Lung (tissue), 17 donors: ENCODE measurements at places on chromosomes 5 and 9. TPM values are rescaled to one million over a fixed set of nuclear protein-coding genes. Genes with fewer than 3 reads are reported as not detected.

TMEM174 gene
- not detected for total RNA-seq

IL4 gene
- not detected for total RNA-seq

ZBTB6 gene
- total RNA-seq, result 16.6 TPM

EGR1 gene
- total RNA-seq, result 26.3 TPM

INSL6 gene
- not detected for total RNA-seq

DEPDC1B gene
- 3.1 TPM for total RNA-seq

DRD1 gene
- 0.83 TPM for total RNA-seq

PIP5K1B gene
- total RNA-seq, result 20.4 TPM

LHX6 gene
- 3.2 TPM for total RNA-seq

SAXO1 gene
- total RNA-seq, result 0.54 TPM

FOXI1 gene
- total RNA-seq, result not detected

OR1Q1 gene
- not detected for total RNA-seq

STING1 gene
- total RNA-seq, result 204 TPM

PCDHGB5 gene
- 10.0 TPM for total RNA-seq

BSPRY gene
- 8.8 TPM for total RNA-seq

PRUNE2 gene
- total RNA-seq, result 18.1 TPM

OR13F1 gene
- not detected for total RNA-seq

GLE1 gene
- 24.7 TPM for total RNA-seq

ZFP37 gene
- total RNA-seq, result 2.4 TPM

ITK gene
- 3.4 TPM for total RNA-seq

PTGER4 gene
- total RNA-seq, result 33.6 TPM

SPINK7 gene
- not detected for total RNA-seq

PCDHGA5 gene
- 2.9 TPM for total RNA-seq

PRDM12 gene
- total RNA-seq, result not detected

TDRD7 gene
- total RNA-seq, result 13.3 TPM

SYNPO gene
- total RNA-seq, result 111 TPM

PGM5 gene
- 51.7 TPM for total RNA-seq

CCDC187 gene
- total RNA-seq, result 16.8 TPM

CFAP90 gene
- total RNA-seq, result 29.8 TPM

CCNJL gene
- total RNA-seq, result 22.3 TPM

SPATA31C1 gene
- not detected for total RNA-seq

ZNF354C gene
- 15.8 TPM for total RNA-seq

PPP1R2B gene
- 0.11 TPM for total RNA-seq

CCDC171 gene
- total RNA-seq, result 17.0 TPM

HMMR gene
- total RNA-seq, result 1.2 TPM

FOXD4L3 gene
- not detected for total RNA-seq
